ENCODE measurements at places on chromosomes 13 and 19.

- no peaks in the 10 kb centered on the region for H3K27me3 ChIP-seq
- no peaks in the 10 kb centered on the region for H3K4me1 ChIP-seq
- peaks cover 95% of the 10 kb centered on the region for H3K36me3 ChIP-seq
Observed at GRCh38 chr19:52217576-52217975, 27.7 kb downstream of the PPP2R1A start.

- no peak for DNase-seq
- H3K36me3 ChIP-seq, result no peaks in the 10 kb centered on the region
Observed at GRCh38 chr19:45446295-45446694, 21.5 kb upstream of the FOSB start.

DNA sequence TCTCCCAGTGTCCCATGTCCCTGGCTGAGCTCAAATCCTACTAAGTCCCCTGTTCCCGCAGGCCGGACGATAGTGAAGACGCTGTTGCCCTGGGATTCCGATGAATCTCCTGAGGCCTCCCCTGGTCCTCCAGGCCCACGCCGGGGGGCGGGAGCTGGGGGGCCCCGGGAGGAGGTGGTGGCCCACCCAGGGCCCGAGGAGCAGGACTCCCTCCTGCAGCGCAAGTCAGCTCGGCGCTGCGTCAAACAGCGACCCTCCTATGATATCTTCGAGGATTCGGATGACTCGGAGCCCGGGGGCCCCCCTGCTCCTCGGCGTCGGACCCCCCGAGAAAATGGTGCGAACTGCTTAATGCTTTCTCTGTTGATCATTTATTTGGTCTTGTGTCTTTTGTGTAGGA lies 5.9 kb downstream of the KMT2B start:
- H3K4me1 ChIP-seq, result peaks cover 15% of the 10 kb centered on the region
- no peak overlapping the region for H3K27ac ChIP-seq
- no peak for DNase-seq
- no peaks in the 10 kb centered on the region for H3K27me3 ChIP-seq

GRCh38 chr13:21175656-21176214 lies 617 bp downstream of the SKA3 start:
- no peaks in the 10 kb centered on the region for H3K27me3 ChIP-seq
- peak overlapping the region; percentile 98 for H3K27ac ChIP-seq
- H3K4me3 ChIP-seq, result peak overlapping the region; percentile 98
- DNase-seq, result peak; percentile 17

Data from stomach (tissue), 19 donors.